ENCODE measurements at places on chromosomes 3 and 15. TPM values are rescaled to one million over a fixed set of nuclear protein-coding genes. Genes with fewer than 3 reads are reported as not detected.

GRCh38 chr3:128784232-128784631, 58.2 kb downstream of the RAB7A start:
- DNase-seq, result no peak

- no peak for DNase-seq
Observed at GRCh38 chr15:25796395-25796794, 66.7 kb downstream of the ATP10A start.

GRCh38 chr3:191987831-191988350, 526.9 kb downstream of the PYDC2 start:
- no peak for DNase-seq

DNA sequence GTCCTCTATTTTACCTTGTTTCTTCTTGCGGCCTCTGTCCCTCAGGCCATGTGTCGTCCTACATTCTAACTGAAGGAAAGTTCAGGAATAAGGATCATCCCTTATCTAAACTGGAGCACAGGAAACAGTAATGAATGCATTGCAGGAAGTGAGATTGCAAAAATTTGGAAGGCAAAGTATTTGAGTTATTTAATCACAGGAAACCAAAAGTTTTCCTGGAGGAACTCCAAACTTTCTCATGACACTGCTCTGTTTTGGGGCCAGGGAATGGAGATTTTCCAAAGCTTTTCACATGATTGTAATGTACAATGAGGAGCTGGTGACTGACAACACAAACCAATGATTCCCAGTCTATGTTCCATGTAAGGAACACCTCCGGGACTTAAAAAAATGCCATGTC, 57.8 kb upstream of the PLSCR4 start:
- DNase-seq, result no peak

DNA sequence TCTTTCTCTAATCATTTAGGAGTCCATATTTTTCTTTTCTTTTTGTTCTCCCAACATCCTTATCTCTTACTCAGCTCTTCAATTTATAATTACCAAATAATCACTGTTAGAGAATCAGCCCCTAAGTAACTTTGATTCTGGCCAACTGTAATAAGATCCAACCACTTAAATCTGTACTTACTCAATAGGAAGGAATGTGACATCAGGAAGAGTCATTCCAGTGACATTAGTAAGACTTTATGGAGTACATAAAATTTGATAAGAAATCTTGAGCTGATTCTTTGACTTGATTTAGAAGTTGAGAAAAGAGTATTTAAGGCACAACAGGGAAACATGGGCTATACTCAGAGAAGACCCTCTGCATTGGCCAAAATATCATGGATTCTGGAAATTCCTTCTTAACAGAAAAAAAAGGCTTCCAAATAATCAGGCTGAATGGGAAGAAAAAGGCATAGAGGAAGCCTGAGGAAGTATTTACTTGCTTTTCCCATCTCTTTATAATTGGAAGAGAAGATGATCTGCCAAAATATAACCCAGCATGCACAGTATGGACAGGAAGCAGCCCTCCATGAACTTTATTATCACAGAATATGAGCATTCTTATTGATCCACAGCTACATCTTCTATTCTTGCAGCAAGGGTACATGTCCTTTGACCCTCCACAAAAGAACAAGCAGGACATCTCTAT, 289.7 kb upstream of the TPRG1 start:
- DNase-seq, result no peak

ADCY5 gene
- 12.8 TPM for polyA plus RNA-seq

GOLGA8M gene
- 2.7 TPM for polyA plus RNA-seq

HAPLN3 gene
- polyA plus RNA-seq, result 2.9 TPM

BFSP2 gene
- polyA plus RNA-seq, result 0.10 TPM

ZCWPW2 gene
- polyA plus RNA-seq, result 2.2 TPM

All from right renal pelvis (tissue), 4 donors.